Natural killer cell (primary cell): ENCODE measurements at places on chromosomes 16 and 17. TPM values are rescaled to one million over a fixed set of nuclear protein-coding genes. Genes with fewer than 3 reads are reported as not detected.

PHKB gene
- total RNA-seq = 64.0 TPM

ZP2 gene
- total RNA-seq = not detected

DNA sequence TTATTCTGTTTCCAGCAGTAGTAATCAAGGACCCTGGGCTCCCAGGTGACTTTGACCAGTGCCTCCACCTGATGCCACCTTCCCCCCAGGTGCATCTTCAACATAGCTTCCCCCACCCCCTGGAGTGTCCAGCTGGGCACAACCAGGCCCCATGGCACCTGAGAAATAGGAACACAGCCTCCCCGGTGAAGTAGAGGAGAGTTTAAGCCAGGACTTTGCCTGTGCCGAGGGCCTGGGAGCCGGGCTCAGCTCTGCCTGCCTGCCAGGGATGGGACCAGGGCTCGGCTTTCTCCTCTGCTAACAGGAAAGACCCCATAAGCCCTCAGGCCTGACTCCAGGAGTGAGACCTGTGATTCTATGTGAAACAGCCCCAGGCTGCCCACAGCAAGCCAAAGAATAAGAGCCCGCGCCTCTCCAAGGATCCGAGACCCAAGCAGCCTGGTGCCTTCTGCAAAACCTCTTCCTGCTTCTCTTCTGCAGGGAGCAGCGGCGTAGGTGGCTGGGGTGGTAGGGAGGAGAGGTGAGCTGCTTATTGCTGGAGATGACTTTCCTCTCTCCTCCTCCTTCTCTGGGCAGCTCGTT lies 16.4 kb upstream of the RBFOX3 start:
- H3K36me3 ChIP-seq = no peaks in the 10 kb centered on the region
- DNase-seq = peak; percentile 11
- H3K27ac ChIP-seq = no peak overlapping the region
- no peak overlapping the region for H3K4me3 ChIP-seq

DNA sequence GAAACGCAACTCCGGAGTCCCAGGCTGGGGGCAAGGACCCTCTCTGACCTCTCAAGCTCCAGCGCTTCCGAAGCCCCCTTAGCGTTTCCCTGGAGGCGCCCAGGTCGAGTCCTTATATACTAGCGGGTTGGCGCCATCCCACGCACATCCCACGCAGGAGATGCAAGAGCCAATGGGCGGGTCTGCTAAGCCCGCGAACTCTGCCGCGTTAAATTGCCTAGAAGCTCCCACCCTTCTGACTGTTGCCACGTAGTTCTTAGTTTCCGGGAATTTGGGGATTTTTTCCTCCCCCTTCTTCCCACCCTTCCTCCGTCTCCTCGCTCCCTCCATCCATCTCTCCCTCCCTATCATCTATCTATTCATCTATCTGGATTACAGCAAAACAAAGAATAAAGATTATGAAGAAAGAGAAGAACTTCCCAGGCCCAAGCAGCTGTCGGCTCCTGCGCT lies at the start of gene SLFN11:
SLFN11 (minus strand) TSS at position 88 of the 450 bp plus-strand sequence. CDS start 9,814 bp downstream, outside the sequence.
- peaks cover 10% of the 10 kb centered on the region for H3K4me1 ChIP-seq
- H3K4me3 ChIP-seq = peak within 1 kb of the TSS; percentile 67
- H3K36me3 ChIP-seq = no peaks in the 10 kb centered on the region
- H3K27ac ChIP-seq = peak within 1 kb of the TSS; percentile 88

- H3K27me3 ChIP-seq = no peaks in the 10 kb centered on the region
- H3K36me3 ChIP-seq = peaks cover 85% of the 10 kb centered on the region
- no peak overlapping the region for H3K4me3 ChIP-seq
- no peak for DNase-seq
- no peak overlapping the region for H3K27ac ChIP-seq
Measured at GRCh38 chr17:44863061-44863918, 15.6 kb downstream of the HIGD1B start.

DNA sequence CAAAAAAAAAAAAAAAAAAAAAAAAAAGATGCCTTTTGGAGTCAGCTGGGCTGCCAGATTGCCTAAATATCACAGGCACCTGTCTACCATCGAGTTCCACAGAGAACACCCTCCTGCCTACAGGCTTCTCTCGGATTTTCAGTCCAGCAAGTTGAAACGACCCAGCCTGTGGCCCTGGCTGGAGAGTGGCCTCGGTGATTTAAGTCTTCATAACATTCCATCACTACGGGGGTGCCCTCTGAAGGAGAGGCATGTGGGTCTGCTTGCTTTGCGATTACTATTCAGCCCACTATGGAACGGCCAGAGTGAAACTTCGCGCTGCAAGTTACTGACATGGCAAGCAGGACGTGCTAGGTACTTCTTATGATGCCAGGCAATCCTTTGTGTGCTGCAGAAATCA lies 42.8 kb downstream of the MARCHF10 start:
- H3K27ac ChIP-seq = no peak overlapping the region
- H3K36me3 ChIP-seq = no peaks in the 10 kb centered on the region
- H3K27me3 ChIP-seq = no peaks in the 10 kb centered on the region
- H3K4me3 ChIP-seq = no peak overlapping the region
- H3K4me1 ChIP-seq = no peaks in the 10 kb centered on the region

- H3K4me3 ChIP-seq = no peak overlapping the region
- no peak for DNase-seq
- no peaks in the 10 kb centered on the region for H3K36me3 ChIP-seq
- H3K27me3 ChIP-seq = no peaks in the 10 kb centered on the region
- H3K4me1 ChIP-seq = no peaks in the 10 kb centered on the region
Measured at GRCh38 chr16:51615141-51615540, 464.1 kb upstream of the SALL1 start.

DNA sequence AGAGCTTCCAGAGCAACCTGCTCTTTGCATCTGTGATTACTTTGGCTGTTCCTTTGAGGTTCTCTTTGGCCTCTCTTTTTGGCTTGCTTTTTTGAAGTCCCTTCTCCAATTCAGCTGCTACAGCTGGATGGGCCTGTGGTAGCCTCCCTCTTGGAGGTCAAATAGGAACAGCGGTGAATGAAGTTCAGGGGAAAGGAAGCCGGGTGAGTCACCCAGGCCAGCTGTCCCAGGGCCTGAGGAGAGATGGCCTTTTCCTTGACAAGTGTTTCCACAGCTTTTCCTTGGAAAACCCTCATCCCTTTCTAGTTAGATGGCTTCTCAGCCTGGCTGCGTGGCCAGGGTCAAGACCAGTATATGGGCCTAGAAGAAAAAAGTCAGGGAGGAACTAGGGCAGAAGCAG lies 103.1 kb downstream of the STX8 start:
- peaks cover 4% of the 10 kb centered on the region for H3K36me3 ChIP-seq
- DNase-seq = no peak
- peaks cover 30% of the 10 kb centered on the region for H3K4me1 ChIP-seq
- H3K27me3 ChIP-seq = no peaks in the 10 kb centered on the region
- H3K27ac ChIP-seq = no peak overlapping the region
